ENCODE measurements at places on chromosomes 7 and 10. TPM values are rescaled to one million over a fixed set of nuclear protein-coding genes. Genes with fewer than 3 reads are reported as not detected.

GRCh38 chr7:117219485-117219884 lies 103.4 kb downstream of the WNT2 start:
- DNase-seq, result no peak

- no peak for DNase-seq
These were observed 48.9 kb upstream of the HABP2 start for GRCh38 chr10:113503930-113504329.

FKBP6 gene
- total RNA-seq, result not detected

GRCh38 chr10:16907687-16908086 lies 90.5 kb upstream of the RSU1 start:
- DNase-seq, result no peak

TAS2R4 gene
- total RNA-seq, result 0.28 TPM

GRCh38 chr7:127798769-127799372 lies 146.9 kb downstream of the SND1 start:
- no peak for DNase-seq

GRCh38 chr7:115417662-115418061 lies 495.8 kb downstream of the MDFIC start:
- DNase-seq, result no peak

NKX2-3 gene
- total RNA-seq, result not detected

DNA sequence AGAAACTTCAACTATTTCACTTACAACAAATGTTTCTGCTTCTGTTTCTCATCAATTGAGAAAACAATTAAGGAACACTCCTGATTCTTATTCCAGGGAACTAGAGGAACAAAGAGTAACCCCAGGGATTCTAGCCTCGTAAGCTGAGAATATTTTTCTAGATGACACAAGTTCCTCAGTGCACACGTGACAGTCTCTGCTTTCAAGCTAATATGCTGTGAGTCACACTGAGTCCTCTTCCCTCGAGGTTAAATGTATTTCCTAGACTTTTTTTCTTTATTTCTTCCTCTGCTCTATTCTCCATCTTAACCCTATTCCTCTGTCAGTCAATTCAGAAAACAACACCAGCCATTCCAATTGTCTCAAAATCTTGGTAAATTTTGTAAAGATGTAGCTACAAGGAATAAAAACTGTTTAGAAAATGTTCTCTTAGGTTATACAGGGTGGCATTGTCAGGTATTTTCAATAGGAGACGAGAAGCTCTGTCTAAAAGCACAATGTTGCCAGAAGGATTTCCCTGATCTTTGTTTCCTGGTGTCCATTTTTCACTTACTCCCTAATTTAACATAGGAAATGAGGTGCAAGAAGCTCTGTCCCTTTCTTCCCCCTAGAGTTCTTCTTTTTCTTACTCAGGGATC lies 5.8 kb upstream of the C1GALT1 start:
- no peak for DNase-seq

SEMA3D gene
- 1.1 TPM for total RNA-seq

DNA sequence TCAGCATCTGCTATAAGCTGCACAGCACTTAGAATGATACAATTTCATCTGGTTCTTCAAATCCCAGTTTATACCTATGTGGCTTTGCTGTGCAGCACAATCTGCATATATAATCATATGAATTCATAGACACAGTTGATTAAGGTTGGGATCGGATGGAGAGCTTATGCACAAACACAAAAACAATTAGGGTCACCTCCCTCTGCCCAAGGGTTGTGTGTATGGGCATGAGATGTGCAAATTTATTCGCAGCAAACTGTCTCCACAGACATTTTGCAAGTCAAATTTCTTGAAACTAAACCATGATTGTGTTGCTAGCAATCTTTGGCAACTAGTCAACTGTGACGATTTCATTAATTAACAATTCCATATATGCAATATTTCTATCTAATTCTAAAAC lies 955.7 kb downstream of the SORCS3 start:
- DNase-seq, result no peak

EPDR1 gene
- total RNA-seq, result 75.0 TPM

HTR5A gene
- not detected for total RNA-seq

DNA sequence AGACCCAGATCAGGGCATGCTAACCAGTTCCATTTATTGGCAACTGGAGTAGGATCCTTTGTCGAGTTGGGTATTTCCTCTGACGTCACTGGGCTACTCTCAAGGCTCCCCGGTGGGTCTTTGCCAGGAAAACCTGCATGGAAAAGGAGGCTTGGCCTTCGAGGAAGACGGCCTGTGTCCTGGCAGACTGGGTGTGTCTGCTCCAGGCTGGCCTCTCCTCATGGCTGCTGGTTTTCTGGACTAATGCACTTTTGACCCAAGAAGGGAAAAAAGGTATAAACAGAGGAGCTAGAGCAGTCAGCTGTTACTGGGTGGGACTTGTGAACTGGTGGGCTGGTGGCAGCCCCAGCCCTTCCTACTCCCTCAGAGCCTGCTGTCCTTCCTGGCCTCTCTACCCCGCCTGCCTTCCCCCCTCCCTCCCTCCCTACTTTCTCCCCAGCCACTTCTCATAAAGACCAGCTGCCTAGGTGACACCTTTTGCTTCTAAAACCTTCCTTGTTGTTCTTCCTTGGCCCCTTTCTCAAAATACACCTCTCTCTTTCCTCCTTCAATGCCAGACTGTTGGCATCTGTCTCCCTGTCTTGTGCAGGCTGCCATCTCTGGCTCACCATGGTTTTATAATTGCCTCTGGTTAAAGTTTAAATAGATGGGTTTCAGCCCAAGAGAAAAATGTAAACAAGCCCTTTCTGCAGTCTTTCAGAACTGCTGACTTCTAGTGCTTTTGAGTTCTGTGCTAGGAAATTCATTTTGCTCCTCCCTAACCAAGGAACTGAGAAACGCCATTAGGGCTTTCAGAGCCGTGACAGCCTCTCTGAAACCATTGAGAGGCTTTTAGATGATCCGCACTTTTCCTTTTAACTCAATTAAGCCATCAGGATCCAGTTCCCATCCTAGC lies 101.8 kb upstream of the MKLN1 start:
- DNase-seq, result peak; percentile 53

PWWP2B gene
- total RNA-seq, result 12.7 TPM

DNA sequence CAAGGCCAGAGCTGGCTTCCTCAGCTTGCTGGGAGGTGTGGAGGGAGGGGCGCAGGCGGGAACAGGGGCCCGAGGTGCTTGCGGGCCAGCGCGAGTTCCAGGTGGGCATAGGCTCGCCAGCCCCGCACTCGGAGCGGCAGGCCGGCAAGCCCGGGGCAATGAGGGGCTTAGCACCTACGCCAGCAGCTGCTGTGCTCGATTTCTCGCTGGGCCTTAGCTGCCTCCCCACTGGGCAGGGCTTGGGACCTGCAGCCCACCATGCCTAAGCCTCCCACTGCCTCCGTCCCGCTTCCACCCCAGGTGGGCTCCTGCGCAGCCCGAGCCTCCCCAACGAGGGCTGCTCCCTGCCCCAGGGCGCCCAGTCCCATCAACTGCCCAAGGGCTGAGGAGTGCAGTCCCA lies 25.9 kb upstream of the MAT1A start:
- DNase-seq, result no peak

AZGP1 gene
- total RNA-seq, result 214 TPM

RTKN2 gene
- total RNA-seq, result 0.13 TPM

GRCh38 chr7:55374213-55374612 lies 9.1 kb downstream of the LANCL2 start:
- DNase-seq, result no peak

GRCh38 chr10:116766241-116766827 lies 24.0 kb upstream of the HSPA12A start:
- no peak for DNase-seq

HEPACAM2 gene
- not detected for total RNA-seq

- no peak for DNase-seq
These were observed 5.2 kb upstream of the KIF5B start for GRCh38 chr10:32061440-32061839.

ASZ1 gene
- not detected for total RNA-seq

GNGT1 gene
- not detected for total RNA-seq

DNA sequence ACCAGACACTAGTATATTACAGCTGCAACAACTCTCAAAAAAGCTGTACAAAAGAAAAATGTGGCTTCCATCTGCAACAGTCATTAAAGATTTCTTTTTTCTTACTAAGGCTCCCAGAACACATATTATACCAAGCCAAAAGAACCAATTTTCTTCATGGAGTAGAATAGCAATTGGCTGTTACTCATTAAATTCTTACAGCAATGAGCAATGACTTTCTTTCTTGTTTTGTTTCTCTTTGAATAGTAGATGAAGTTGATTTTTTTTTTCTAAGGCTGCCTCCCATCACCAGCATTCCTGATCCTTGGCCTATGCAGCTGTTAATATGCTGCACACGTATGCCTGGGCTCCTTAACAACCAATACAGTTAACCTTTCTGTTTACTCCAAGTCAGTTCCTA lies 36.6 kb upstream of the SPOCK2 start:
- no peak for DNase-seq

- DNase-seq, result no peak
These were observed 3.0 kb downstream of the KMT2E start for GRCh38 chr7:105016709-105017656.

DNA sequence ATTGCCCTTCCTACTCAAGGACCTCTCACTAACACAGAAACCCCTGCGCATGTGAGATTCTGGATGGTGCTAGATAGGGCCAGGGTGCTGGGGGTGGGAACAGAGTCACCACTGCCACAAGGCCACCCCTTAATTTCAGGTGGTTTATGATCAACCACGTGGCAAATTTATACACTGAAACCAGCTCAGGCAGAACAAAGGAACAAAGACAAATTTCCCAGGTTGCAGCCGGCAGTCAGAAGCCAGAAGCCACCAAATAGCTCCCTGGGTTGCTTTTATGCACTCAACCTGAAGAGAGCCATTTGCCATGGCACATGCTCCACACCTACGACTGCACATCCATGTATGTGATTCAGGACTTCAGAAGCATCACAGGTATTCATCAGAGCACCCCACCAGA lies 2.5 kb downstream of the VOPP1 start:
- DNase-seq, result no peak

- no peak for DNase-seq
These were observed 17.5 kb downstream of the AMZ1 start for GRCh38 chr7:2705371-2706096.

DNA sequence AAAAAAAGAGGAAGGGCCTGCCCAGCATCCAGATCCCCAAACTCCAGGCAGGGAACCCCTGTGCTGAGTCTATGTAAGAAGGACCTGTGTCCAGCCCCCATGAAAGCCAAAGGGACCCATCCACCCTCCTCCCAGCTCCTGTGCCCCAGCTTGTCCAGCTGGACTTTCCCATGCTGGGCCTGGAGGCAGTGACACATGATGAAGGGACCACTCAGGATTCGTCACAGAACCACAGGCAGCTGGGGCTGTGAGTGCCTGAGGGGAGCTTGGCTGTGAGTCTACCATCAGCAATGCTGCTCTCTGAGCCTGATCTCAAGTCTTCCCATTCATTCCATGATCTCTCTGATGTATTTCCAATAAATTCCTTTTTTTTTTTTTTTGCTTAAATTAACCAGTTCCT lies 36.2 kb upstream of the MNX1 start:
- DNase-seq, result no peak

DNA sequence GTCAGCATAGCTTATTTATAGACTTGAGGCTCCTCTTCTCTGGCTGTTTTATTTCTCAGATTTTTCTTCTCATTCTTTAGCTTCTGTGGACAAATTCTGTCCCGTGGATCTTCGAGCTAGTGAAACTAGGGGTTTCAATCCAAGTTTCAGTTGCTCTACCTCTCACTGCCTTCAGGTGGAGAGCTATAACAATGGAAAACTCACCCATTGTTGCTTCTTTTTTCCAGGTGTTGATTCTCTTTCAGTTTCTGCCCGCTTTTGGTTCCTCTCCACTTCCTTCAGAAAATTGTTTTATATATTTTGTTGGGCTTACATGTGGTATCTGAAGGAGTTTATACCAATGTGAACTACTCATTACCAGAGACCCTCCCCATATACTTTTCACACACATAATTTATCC lies 266.1 kb downstream of the TCF7L2 start:
- no peak for DNase-seq

SORCS1 gene
- total RNA-seq, result 2.0 TPM

MKX gene
- total RNA-seq, result 0.44 TPM

DNA sequence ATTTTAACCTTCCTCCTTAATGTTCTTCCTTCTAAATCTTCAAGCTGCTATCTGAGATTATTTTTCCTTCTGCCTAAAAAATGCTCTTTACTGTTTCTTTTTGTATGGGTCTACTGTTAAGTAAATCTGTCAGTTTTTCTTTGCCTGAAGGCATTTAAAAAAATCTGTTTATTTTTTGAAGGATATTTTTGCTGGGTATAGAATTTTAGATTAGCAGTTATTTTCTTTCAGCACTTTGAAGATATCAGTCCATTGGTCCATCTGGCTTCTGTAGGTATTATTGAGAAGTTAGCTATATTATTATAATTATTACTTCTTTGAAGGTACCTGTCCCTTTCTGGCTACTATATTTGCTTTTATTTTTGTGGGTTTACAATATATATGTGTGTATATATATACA lies 171.4 kb downstream of the BBS9 start:
- DNase-seq, result no peak

- DNase-seq, result peak; percentile 31
These were observed 461 bp upstream of the FIGNL1 start for GRCh38 chr7:50450590-50451032.

GRCh38 chr7:3408814-3409595 lies 108.0 kb downstream of the SDK1 start:
- DNase-seq, result no peak

EIF3B gene
- total RNA-seq, result 64.0 TPM

DNA sequence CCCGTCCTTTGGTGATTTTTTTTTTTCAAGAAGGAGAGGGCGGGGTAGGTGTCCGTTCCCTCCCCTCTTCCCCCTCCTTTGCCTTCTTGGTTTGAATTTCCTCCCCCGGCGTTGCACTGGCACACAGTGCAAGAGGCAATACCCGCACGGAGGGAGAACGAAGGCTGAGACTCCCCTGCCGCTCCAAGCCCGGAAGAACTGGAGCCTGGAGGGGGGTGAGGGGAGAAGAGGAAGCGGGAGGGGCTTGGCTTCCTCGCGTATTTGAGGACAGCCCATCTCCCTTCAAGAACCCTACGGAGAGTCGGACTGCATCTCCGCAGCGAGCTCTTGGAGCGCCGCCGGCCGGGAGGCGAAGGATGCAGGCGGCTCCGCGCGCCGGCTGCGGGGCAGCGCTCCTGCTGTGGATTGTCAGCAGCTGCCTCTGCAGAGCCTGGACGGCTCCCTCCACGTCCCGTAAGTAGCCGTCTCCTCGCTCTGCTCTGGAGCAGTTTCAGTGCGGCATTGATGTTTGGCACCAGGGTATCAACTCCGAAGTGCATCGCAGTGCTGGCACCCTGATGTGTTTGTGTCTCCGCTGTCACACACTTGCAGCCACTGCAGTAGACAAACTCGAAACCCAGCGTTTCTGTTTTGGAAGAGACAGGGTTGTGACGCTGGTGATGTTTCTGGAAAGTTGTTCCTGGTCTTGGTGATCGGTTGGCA lies at the start of gene CNTNAP2:
CNTNAP2 (plus strand) TSS at position 281 of the 702 bp plus-strand sequence; CDS start at position 357, 76 bp downstream.
- DNase-seq, result peak; percentile 10

SLIT1 gene
- total RNA-seq, result 0.13 TPM

NPC1L1 gene
- 0.13 TPM for total RNA-seq

GRCh38 chr10:69499726-69500689 lies 48.7 kb downstream of the TSPAN15 start:
- DNase-seq, result no peak
